ENCODE measurements at places on chromosomes 6 and 20.

- DNase-seq, result no peak
These were observed 8.2 kb upstream of the PXDC1 start for GRCh38 chr6:3759646-3760232.

DNA sequence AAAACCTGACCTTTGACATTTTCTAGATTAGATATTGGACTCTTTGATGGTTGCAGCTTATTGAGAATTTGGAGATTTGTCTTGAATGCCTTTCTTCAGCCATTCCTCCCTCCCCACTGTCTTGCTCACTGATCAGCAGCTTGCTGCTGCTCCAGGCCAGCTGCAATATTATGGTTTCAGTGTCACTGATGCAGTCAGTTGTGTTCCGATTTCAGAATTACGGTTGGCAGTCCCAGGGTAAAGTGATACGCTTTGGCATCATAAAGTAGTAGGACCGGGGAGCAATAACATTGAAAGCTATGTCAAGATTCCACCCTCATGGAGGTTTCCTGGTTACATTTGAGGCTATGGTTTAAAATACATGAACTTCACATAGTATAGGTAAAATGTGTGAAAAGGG, 152.6 kb downstream of the BCKDHB start:
- peak; percentile 26 for DNase-seq

DNA sequence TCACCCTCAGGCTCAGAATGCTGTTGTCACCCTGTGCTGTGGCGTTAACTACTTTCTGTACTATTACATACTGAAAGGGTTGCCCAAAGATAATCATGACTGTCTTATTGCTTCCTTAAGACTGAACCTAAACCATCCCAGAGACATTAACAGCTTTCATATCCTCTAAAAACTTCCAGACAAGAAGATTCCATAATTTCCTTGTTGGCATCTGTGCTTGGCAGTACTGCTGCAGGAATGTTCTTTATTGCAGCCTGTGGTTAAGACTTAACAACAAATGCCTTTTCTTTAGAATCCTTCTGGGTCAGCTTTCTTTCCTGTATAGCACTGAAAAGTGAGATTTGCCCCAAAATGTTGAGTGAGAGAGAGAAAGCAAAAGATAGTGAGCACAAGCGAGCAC, 109.7 kb downstream of the GJA10 start:
- no peak for DNase-seq

- no peak for DNase-seq
These were observed 20.3 kb upstream of the ABT1 start for GRCh38 chr6:26576407-26576843.

DNA sequence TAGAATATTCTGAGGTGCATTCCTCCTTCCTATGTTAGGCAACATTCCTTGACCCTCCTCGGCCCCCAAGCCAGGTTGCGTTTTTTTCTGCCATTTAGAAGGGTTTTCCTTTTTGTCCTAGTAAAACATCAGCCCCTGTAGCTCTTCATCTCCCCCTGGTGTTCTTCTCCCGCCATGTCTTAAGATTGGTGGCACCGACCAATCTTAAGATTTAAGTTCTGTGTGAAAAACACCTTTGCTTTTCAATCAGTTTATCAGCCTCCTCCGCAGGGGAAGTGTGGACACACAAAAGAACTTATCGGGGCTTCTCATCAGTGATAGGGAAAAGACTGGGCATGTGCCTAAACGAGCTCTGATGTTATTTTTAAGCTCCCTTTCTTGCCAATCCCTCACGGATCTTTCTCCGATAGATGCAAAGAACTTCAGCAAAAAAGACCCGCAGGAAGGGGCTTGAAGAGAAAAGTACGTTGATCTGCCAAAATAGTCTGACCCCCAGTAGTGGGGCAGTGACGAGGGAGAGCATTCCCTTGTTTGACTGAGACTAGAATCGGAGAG, 719 bp upstream of the EDN1 start:
- DNase-seq, result peak; percentile 42

DNA sequence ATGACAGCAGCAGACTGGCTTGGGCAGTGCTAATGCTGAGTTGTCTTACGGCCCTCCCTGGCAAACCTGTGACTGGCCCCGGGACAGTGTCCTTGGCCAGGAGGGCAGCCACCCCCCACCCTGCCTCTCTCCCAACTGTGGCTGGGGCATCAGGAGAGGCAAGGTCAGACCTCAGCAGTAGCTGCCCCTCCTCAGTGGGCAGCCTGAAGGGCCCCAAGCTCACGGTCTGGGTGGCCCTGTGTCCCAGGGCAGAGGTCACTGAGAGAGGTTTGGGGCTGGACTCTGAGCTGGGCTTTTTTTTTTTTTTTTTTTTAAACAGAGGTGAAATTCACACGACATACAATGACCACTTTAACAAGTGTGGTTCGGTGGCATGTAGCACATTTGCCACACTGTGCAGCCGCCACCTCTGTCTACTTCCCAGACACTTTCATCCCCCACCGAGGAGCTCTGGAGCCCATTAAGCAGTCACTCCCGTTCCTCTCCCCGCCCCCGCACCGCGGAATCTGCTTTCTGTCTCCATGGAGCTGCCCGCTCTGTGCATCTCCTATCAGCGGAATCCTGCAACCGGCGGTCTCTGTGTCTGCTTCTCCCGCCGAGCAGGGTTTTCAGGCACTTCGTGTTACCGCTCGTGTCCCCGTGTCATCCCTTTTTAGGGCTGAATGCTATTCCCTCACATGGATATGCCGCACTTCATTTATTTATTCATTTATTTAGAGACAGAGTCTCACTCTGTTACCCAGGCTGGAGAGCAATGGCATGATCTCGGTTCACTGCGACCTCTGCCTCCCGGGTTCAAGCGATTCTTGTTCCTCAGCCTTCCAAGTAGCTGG, 67.9 kb upstream of the GATA5 start:
- no peak for DNase-seq

Data from left hindlimb (tissue), 1 donor.